Skeletal muscle cell (primary cell): ENCODE measurements at places on chromosomes 7 and 10.
A peak's percentile ranks its signal among the peaks of the same experiment; 100 is the strongest.

DNA sequence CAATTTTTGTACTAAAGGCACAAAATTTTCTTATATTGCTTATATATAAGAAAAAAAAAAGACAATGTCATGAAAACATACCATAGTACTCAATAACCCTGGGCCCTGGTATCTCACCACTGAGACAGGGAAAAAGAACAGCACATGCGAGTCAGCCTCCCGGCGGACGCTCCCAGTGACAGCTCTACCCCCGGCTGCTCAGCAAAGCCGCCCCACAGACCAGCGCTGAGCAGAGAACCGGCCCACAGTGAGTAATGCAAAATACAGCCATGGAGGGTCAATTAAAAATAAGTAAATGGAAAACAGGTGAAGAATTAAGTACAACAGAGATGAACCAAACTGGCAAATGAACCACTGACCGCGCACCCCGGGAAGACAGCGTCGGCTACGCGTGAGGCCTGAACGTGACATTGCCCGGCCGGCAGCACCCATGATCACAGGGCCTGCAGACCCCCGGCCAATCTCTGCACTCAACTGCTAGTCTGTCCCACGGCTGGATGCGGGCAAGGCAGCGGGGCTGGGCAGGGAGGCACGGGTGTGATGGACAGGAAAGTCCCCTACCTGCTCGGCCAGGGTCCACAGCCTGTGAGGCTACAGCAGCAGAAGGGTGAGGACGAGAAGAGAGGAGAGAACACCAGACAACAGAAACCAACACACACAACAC, 175.9 kb downstream of the ZMYND11 start:
- no peak for DNase-seq

GRCh38 chr10:17031637-17032635, 97.7 kb downstream of the CUBN start:
- DNase-seq: no peak

DNA sequence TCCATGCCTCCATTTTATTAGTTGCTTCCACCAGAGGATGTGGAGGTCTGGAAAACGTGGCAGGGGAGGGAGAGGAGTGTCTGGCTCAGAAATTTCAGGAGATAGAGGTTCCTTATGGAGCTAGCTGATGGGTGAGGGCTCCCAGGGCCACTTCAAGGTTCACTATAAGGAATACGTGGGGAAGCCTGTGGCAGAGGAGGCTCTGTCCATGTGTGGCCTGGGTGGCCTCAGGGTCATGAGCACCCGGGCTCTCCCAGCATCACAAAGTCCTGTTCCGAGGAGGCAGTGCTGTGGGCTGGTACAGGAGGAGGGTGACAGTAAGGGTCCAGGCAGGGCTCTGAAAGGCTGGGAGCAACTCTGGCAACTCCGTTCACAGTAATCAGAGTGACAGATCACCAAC, 24.6 kb downstream of the ARHGAP22 start:
- DNase-seq: no peak

DNA sequence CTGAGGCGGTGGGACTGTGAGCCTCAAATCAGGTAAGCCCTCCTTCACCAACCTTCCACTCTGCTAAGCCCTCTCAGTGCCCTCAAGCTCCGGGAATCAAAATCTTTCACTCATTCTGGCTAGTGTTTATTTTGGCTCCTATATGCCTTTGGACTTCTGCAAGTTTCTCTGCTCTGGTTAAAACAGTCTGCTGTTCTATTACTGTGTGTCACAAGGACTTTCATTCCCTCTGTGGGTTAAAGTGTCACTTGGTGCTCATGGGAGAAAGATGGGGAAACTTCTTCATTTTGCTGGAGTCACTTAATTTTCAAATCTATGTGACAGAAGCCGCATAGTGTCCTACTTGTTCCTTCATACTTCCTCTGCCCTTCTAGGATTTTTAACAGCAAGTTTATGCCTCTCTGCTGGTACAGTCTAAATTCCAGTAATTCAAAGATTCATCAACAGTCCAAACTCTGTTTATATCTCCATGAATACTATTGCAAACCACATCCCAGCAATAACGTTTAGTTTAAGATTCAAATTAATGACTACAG, 61.3 kb downstream of the CD36 start:
- no peak for DNase-seq

DNA sequence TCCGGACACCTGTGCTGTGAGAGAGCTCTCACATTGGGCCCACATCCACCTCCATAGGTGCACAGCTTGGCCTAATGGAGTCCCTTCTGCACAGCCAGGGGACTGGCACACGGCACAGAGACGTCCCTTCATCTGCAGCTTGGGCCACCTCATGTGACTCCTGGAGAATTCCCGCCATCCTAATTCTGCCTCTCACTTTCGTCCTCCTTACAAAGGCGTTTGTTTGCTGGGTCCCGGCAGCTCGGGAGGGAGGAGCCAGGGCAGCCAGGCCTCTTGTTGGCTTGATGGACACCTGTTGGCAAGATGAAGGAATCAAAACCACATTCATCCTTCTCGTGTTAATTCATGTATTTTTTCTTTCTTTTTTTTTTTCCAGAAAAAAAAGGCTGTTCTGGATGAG, 30.7 kb upstream of the TTYH3 start:
- no peak for DNase-seq

DNA sequence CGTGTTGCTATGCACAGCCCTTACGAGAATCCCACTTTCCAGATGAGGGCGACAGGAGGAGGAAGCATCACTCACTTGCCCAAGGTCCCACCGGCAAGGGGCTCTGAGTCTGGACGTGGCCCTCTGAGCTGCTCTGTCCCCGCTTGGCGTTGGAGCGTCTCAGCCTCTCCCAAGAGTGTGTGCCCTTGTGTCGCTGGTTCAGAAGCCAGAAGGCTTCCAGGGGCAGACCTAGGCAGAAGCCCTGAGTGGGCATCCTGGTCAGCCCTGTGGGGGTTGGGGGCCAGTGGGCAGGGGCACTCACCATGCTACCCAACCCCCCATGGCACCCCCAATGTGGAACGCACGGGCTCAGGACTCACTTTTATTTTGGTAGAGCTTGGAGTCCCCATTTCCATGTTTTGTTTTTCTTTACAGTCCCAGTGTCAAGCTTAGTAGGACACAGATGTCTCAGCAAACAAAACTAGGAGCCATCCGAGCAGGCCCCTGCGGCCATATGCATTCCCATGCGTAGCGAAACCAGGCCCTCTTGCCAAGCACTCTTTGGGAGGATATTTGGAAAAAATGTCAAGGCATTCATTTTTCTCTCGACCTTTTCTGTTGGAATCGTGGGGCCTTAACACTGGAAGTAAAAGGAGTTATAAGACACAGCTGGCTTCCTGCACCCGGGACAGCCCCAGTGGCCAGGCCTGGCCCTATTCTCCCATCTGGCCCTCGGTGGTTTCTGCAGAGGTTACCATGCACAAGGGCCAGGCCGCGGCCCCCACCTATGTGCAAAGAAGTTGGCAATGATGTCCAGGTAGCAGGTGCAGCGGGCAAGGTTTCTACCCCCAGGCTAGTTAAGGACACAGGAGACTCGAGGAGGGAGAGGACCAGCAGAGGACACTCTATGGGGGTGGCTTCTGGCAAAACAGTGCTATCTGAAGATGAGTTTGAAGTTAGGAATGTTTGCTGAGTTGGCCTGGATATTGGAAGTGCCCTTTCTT, 97.0 kb downstream of the LHPP start:
- no peak for DNase-seq

DNA sequence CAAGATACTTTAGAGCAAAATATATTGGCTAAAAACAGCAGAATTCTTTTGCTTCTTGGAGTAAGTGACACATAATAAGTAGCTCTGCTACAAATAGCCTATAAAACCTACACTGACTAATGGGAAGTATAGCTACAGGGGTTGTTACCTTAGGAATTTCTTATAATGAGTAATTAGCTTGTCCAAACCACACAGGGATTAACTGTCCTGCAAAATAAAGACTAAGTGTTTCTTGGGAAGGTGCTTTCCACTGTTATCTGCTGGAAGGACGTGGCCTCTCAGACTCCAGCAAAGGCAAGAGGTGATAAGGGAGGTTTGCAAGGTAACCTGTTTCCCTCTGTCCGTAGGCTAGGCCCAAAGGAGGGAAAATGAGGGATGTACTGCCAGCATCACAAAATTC, 302.4 kb downstream of the DOCK4 start:
- no peak for DNase-seq

GRCh38 chr10:105658696-105659095, 1017.6 kb downstream of the SORCS3 start:
- DNase-seq: no peak

DNA sequence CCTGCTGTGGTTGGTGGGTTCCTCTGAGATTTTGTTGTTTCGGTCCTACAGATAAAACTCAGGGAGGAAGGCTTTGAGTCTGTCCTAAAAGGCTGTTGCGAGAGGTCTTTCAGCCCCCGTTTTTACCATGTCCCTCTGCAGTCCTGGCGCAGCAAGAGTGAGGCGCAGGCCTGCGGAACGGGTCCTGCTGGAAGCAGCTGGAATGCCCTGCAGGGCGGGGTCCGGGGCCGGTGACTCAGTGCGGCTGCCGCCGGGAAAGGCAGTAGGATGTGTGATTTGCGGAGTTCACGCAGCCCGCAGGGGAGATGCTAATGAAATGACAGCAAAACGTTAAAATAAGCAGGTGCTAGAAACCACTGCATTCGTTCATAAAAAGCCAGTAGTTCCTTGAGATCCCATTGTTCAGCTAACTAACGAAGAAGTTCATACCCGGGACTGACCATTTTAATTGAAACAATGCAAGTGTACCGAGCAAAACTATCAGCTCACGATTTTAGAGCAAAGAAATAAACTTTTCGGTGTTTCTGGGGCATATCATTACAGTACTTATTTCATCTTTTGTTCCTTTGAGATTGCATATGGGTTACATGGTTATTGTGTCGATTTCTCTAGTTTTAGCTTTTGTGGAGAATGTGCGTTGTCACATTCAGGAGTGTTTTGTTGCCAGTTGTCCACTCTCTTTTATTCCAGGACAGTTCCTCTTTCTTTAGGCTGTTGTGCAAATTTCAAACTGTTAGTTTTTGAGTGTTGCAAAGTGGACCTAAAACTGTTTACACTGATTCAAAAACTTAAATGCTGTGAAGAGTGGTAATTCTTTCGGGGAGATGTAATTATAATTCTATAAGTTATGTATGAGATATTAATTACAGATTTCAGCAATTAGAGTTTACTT, 783 bp downstream of the ANLN start:
- peak; percentile 71 for DNase-seq

DNA sequence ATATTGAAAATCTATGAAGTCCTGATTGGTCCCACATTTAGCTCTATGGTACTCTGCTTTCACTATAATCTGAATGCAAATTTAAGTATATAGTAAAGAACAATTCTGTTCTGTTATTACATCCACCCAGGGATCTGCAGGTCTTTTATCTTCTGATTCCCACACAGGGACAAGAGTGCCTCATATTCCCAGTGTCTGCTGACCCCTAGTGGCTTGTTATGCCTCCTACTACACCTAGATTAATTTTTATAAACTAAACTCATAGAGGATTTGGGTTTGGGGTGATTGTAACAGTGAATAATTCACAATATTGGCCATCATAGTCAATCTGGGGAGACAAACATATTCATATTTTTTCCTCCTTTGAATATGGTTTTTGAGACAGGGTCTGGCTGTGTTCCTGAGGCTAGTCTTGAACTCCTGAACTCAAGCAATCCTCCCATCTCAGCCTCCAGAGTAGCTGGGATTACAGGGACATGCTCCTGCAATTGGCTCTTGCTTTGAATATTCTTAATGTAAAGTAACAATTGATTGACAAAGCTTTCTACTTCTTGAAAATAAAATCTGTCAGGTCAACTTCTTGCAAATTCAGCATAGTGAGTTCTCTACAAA, 282.1 kb downstream of the KCND2 start:
- peak; percentile 13 for DNase-seq

DNA sequence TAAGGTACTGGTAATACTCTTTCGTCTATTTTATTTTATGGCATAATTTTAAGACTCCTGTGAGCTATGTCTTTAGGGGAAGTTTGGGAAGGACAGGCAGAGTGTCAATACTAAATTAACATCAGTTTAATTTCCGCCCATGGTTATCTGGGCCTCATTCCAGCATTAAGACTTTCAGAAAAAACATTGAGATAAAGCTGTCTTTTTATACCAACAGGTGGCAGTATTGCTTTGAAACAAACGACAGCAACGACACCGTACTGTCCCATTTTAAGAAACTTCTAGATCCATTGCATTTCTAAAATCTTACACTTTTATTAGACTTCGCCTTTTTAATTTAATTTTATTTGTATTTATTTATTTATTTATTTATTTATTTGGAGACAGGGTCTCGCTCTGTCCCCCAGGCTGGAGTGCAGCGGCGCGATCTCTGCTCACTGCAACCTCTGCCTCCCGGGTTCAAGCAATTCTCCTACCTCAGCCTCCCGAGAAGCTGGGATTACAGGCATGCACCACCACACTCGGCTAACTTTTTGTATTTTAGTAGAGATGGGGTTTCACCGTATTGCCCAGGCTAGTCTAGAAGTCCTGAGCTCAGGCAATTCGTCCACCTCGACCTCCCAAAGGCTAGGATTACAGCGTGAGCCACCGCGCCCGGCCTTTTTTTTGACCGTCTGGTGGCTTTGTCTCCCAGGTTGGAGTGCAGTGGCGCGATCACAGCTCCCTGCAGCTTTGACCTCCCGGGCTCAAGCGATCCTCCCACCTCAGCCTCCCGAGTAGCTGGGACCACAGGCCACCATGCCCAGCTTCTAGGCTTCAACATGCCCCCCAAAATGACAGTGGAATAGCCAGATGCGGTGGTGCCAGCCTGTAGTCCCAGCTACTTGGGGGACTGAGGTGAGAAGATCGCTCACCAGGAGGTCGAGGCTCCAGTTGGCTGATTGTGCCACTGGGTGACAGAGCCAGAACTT, 78.7 kb upstream of the C1GALT1 start:
- peak; percentile 44 for DNase-seq

- no peak for DNase-seq
Measured at GRCh38 chr10:16361086-16361485, 75.7 kb upstream of the PTER start.

DNA sequence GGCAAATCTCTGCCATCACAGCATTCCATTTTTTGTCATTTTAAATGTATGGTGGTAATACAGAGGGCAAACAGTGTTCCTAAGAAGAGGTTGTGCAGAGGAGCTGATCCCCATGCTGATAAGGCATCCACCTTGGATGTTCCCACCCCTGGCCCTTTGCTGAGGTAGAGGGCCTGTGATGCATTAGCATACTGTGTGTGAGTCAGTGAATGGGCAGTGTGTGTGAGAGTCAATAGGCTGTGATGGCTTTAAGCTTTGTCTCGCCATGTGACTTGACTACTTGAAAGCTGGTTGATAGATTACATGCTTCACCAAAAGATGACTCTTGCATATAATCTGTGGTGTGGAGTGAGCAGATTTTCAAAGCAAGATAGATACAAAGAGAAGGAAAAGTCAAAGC, 81.3 kb downstream of the INSYN2A start:
- DNase-seq: no peak

DNA sequence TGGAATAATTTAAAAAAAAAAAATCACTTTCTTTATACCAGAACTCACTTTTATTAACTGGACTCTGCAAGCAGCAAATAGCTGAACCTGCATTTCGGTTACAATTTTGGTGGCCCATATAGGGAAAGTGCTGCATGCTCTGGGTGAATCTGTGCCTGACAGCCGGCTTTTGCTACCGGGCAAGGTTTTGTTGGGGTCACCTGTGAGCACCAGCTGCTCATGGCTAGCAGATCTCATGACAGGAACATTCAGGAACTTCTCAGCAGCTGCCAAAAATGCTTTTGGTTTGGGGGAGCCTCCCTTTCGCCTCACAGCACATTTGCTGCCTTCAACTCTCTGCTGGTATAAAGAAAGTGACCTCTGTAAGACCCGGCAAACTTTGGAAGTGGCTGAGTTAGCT, 13.2 kb upstream of the CREB3L2 start:
- no peak for DNase-seq

GRCh38 chr7:77482015-77482414, 55.1 kb upstream of the PTPN12 start:
- DNase-seq: no peak
